ENCODE measurements at places on chromosomes 7 and 10.

DNA sequence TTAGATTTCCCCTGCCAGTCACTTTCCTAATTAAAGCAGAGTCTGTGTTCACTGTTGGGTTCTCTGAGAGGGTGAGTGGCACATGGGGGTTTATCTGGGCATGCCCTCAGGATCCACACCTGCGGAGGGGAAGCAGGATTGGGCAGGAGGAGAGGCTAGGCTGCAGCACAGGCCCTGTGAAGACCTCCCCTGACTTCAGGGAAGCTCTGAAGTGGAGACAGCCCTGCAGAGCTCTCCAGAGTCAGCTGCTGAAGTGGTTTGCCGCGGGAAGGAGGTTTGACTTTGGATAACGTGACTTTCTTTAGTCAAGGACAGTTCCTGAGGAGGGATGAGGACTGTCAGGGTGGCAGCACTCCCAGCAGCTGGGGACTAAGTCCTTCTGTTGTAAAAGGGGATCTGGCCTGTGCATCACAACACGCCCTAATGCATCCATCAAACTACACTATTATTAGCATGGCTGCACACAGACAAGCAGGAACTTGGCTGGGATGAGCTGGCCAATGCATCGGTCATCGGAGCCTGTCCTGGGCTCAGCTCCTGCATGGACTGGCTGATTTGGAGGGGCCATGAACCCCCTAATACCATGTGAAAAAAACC is 50.9 kb upstream of the LEP start:
- DNase-seq: no peak

DNA sequence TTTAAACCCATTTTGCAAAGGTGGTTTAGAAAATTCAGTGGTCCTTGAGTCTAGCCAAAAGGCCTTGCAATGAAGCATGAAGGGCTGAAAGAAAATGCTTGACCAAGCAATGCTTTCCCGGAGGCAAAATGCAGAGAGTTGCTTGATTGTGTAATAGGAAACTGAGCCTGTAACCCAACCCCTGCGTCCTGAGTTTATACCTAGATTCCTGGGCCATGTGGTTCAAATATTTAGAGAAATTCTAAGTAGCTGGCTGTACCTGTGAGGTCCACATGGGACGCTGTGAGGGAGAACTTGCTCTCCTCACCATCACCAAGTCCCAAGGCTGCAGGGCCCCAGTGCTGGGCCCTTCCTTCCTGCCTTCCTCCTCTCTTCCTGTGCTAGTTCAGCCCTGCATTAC is 45.7 kb downstream of the CXCL12 start:
- DNase-seq: no peak

DNA sequence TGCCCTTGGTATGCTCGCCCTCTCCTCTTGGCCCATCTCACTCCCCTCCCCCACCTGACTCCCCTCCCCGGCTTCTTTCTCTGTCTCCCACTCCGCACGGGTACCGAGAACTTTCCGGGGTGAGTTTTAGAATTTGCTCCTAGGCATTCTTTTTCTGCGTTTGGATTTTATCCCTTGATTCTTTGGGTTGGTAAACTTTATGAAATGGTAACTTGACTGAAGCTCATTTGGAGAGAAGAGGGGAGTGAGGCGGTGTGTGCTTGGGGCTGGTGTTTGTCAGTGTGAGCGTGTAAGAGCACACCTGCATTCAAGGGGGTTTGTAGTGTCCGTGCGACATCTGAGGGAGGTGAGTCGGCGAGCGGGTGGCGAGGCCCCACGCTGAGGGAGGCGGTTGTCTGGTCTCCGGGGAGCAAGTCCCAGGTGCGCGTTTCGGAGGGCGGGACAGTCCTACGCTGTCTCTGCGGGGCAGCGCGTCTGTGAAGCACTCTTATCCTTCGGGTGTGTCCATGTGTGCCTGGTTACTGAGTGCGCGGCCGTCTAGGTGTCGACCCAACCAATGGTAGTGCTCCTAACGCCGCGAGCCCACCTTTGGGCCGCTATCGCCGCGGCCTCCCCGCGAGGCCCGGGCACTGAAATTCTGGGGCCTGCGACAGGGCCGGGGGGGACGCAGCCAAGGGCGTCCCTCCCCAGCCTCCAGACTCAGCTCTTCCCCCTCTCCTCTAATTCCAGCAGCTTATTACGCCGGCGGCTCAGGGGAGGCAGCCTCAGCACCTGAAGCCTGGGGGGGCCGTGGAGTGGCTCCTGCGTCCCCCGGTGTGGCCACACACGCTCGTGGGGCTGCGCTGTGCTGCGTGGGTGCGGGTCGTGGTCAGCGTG is 2.6 kb upstream of the ZNF503 start:
- DNase-seq: no peak

DNA sequence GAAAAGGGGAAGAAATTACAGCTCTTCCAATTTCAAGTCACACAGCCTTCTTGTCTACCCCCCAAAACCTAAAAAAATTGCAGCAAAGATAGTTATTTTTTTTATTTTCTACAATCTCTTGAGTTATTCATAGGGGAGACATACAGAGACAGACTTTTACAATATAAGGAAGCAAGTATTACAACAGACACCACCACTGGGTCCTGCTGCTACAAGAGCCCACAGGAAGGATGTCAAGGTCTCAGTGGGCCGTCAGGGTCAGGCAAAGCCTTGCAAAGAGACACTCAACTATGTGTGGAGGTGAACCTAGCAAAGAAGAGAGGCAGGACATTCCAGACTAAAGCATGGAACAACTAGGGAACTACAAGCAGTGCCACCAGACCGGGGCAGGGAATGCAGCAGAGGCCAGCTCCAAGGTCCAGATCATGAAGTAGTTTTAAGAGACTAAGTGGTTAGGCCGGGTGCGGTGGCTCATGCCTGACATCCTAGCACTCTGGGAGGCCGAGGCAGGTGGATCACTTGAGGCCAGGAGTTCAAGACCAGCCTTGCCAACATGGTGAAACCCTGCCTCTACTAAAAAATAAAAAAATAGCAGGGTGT is 28.2 kb upstream of the ZCCHC24 start:
- DNase-seq: no peak

GRCh38 chr10:6386346-6386745 is 183.6 kb downstream of the PFKFB3 start:
- DNase-seq: no peak

DNA sequence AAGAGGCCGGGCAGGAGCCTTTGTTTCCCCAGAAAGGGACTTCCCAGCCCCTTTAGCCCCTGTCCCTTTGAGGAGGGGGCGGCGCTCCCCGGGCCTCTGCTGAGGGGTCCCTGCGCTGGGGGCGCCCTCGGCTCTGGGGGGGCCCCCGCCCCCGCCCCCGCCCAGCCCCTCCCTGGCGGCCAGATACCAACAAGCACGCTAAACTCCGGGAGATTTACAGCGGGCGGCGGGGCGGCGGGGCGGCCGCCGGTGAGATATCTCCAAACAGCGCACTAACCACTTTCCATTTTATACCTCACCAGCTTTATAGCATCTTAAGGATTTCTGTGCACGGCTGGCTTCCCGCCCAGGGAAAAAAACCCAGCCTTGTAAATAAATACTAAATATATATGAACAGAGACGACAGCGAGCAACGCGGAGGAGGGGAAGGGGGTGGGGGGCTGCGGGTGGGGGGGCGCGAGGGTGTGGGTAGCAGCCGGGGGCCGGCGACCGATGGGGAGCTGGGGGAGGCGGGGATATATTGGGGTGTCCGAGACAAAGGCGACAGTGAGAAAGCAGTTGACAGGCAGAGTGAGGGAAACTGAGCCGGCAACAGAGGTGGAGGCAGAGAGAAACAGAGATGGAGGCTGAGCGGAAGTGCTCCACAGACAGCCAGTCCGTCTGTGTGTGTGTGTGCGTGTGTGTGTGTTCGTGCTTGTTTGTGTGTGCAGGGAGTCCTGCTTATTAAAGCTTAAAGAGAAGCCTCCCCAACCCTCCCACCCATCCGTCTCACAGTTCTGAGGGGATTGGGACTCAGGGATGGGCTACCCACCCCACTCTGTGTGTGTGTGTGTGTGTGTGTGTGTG is 85.8 kb downstream of the HIF1AN start:
- peak; percentile 48 for DNase-seq

DNA sequence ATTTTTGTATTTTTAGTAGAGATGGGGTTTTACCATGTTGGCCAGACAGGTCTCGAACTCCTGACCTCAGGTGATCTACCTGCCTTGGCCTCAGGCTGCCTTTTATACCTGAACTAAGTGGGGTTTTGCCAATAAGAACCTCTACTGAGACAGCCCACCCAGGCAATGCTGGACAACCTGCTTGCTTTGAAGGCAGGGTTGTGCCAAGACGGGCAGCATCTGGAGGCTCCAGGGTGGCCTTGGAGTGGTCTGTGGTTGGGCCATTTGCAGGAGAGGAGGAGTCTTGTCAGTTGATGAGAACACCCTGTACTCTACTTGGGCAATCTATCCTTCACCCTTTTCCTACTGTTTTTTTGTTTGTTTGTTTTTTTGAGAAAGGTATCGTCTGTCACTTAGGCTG is 75.3 kb upstream of the ZNF735 start:
- no peak for DNase-seq

GRCh38 chr10:44888886-44889285 is 22.3 kb upstream of the TMEM72 start:
- DNase-seq: no peak

GRCh38 chr10:94043431-94043990 is 49.8 kb downstream of the PLCE1 start:
- no peak for DNase-seq

GRCh38 chr7:87875151-87876039 is 765 bp downstream of the SLC25A40 start:
- DNase-seq: no peak

- peak; percentile 70 for DNase-seq
Observed at GRCh38 chr7:5824297-5824610, 42.8 kb upstream of the RNF216 start.

DNA sequence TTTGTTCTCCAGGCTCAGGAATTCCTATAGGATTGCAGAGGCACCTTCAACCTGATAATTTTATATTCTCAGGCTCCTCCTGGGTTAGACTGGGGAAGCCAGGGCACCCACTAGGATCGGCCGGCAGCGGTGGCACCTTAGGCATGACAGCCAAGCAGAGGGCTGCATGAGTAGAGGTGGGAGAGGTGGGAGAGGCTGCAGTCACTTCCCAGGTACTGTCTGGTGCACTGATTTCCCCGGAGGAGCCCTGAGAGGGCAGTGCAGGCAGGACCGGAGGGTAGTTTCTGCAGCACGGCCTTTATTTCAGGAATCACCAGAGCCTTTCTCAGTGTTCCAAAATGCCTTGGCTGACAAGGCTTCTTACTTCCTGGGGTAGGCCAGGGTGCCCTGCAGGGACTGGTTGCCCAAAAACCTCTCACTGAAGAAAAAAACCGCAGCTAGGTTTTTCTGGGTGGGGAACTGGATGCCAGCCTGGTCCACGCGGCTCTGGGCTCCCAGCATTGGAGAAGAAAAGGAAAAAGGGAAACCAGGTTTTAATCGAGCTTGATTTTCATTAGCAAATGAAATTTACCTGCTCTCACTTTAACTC is 3.6 kb upstream of the HOXA13 start:
- no peak for DNase-seq

- no peak for DNase-seq
Observed at GRCh38 chr10:3635211-3635671, 149.8 kb downstream of the KLF6 start.

DNA sequence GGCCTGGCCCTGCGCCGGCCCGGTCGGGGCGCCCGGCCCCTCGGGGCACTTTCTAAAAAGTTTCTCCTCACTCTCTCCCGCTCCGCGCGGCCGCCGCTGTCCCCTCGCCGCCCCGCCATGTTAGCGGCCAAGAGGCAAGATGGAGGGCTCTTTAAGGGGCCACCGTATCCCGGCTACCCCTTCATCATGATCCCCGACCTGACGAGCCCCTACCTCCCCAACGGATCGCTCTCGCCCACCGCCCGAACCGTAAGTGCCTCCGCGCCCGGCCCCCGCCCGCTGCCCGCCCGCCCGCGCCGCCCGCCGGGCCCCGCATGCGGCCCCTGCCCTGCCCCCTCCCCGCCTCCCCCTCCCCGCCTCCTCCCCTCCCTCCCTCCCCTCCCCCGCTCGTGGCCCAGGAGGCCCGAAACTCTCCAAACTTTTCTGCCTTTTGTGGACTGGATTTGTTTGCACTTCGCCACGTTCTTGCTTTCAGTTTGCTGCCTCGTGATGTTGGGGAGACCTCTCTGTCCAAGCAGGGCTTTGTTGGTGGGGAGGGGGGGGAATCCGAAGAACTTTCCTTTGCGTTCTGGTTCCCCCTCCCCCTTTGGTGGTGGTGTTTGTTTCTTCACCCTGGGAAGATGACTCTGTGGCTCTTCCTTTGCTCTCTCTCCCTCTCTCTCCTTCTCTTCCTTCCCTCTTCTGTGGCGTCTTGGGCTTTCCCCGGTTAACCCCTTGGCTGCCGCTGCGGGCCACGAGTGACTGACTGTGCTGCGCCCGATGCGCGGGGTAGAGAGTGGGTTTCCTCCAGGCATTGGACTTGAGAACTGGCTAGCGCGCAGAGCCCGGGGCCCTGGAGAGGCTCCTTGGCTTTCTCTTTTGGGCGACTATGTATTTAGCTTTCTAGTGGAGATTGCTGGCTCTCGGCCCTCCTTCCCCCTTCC is 1.6 kb downstream of the TCF7L2 start:
- peak; percentile 16 for DNase-seq

- DNase-seq: no peak
Observed at GRCh38 chr10:110076559-110077318, 69.0 kb downstream of the ADD3 start.

- DNase-seq: no peak
Observed at GRCh38 chr10:89395141-89395540, 2.7 kb downstream of the IFIT1 start.

DNA sequence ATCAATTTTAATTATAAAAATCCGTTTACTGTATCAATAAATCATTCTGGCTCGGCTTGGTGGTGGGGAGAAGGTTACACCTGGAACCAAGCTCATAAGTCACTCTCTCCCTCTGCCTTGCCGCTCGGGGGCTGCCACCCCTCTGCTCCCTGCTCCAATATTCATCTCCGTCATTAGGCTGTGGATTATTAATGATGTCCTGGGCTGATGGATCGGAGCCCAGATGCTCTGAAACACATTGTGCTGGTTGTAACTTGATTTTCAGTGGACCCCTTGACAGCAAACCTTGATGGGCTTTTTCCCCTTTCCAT is 314.2 kb downstream of the PLXNA4 start:
- DNase-seq: no peak

DNA sequence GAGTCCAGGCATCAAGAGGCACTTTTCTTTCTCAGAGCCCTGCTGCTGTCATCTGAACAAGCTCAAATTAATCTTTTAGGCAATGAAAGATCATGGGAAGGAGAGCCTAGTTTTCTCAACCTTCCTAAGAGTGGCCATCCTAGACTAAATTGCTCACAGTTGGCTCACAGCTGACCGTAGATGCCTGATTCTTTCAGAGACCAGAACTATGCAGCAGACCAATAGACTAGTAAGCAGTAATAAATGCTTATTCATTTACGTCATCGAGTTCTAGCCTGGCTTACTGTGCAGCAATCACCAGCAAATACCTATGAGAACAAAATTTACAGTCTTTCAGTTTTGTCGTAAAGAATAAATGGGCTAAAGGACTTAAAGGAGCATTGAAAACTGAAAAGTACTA is 602.9 kb upstream of the GHITM start:
- DNase-seq: no peak

DNA sequence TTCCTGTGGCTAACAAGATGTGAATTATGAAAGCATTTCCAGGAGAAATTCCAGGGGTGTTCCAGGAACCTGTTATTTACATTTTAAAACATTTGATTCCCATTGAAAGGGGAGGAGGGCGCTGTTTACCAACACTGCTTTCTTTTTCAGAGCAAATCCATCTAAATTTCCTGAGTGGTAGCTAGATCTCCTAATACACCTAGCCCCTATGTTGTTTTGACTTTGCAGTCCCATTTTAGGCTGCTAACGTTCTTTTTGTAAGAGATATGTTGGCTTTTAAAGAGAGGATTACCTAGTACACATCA is 130.8 kb downstream of the TCF7L2 start:
- DNase-seq: no peak

GRCh38 chr7:98265841-98266271 is 13.8 kb upstream of the TECPR1 start:
- no peak for DNase-seq

GRCh38 chr7:106588422-106589197 is 72.3 kb downstream of the CCDC71L start:
- no peak for DNase-seq
